ENCODE measurements at places on chromosomes 16 and 17.

DNA sequence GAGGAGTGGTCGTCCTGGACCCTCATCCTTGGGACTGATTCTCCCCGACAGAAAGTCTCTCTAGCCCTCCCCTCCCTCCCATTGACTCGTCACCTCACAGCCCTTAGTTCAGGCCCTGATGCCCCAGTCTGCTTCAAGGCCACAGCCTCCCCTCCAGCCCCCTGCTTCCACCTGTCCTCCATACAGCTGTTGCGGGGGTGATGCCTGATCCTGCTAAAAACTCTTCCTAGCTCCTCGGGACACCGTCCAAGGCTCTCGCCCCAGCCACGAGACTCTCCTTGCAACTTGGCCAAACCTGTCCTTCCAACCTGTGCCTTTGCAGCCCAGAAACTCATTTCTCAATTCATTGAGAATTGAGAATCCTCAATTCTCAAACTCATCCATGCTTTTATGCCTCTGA is 6.8 kb downstream of the STAC2 start:
- no peak for DNase-seq

GRCh38 chr16:17312094-17312710 is 158.6 kb downstream of the XYLT1 start:
- no peak for DNase-seq

DNA sequence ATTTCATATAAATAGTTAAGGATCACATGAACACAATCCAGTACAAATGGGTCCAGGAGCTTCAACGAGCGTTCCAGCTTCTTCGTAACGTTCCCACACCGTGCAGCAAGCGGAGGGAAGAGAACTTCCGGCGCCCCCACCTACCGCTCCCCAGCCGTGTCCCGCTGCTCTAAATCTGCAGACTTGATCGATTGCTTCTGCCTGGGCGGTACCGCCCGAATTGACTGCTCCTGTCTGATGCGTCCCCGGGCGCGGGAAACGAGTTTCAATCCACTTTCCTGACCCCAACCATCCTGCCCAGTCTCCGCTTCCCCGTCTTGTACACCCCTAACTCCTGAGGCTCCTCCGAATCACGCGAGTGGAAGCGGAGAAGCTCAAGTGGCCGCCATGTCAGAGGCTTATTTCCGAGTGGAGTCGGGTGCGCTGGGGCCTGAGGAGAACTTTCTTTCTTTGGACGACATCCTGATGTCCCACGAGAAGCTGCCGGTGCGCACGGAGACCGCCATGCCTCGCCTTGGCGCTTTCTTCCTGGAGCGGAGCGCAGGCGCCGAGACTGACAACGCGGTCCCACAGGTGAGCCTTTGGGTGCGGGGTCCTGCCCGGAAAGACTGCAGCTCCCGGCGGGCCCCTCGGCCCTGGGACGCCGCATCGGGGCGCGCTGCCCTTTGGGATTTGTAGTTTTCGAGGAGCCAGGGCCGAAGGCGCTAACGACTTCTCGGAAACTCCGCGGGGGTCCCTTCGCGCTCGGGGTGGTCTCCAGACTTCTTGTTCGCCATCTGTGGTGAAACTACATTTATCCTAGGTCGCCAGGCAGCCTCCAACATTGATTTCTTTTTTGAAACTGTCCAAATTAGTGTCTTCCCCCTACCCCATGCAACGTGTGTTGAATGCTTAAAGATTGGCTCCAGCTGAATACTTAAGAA is at the start of gene GINS3:
GINS3 (plus strand) TSS at position 257 of the 923 bp plus-strand sequence; CDS start at position 388, 131 bp downstream.
- peak; percentile 65 for DNase-seq

- DNase-seq, result no peak
These were observed 3.0 kb downstream of the TMEM132E start for GRCh38 chr17:34582185-34582900.

- DNase-seq, result no peak
These were observed 2.1 kb upstream of the C17orf107 start for GRCh38 chr17:4897198-4897687.

DNA sequence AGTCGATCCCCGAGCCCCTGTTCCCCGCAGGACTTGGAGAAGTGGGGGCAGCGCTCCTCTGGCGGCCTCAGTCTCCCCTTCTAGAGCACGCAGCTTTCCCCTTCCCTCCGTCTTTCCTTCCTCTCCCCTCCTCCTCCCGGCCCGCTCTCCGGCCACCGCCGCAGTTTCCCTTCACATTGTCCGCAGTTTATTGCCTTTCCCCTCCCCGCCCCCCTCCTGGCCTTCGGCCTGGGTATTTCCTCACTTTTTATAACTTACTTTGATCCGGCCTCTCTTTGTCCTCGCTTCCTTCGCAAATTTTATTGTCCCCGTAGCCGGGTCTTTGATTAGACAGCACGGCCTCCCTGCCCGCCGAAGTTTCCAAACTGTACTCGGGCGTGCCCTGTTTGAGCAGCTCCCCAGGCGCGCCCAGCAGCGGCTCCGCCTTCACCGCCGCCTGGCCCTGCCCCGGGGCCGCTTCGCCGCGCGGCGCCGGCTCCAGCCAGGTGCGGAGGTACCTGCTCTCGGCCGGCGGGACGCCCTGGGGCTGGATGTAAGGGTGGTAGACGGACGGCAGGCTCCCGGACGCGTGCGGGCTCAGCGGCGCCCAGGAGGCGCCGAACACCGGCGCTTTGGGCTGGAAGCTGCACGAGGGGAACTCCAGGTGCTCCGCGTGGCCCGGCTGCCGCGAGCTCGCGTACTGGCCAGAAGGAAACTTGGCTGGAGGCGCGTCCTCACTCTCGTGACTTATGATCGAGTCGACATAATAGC is 488 bp downstream of the HOXB9 start:
- DNase-seq, result no peak

DNA sequence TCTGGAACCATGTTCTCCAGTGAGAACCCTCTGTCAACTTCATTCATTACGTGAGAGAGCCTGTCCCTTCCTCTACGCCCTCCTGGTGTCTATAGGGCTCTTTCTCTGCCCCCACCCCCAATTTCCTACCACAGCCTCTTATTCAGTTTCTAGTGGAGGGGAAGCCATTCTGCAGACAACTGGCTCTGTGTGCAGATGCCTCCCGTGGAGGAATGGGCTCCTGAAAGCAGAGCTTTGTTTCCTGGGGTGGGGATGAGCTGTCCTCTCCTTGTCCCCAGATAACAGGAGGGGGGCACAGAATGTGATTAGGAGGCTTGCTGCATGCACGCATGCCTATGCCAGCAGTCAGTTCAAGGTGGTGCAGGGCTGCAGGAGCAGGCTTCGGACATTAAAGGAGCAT is 31.6 kb downstream of the MMP15 start:
- DNase-seq, result no peak

- DNase-seq, result peak; percentile 82
These were observed 8.2 kb upstream of the COL1A1 start for GRCh38 chr17:50209472-50210239.

DNA sequence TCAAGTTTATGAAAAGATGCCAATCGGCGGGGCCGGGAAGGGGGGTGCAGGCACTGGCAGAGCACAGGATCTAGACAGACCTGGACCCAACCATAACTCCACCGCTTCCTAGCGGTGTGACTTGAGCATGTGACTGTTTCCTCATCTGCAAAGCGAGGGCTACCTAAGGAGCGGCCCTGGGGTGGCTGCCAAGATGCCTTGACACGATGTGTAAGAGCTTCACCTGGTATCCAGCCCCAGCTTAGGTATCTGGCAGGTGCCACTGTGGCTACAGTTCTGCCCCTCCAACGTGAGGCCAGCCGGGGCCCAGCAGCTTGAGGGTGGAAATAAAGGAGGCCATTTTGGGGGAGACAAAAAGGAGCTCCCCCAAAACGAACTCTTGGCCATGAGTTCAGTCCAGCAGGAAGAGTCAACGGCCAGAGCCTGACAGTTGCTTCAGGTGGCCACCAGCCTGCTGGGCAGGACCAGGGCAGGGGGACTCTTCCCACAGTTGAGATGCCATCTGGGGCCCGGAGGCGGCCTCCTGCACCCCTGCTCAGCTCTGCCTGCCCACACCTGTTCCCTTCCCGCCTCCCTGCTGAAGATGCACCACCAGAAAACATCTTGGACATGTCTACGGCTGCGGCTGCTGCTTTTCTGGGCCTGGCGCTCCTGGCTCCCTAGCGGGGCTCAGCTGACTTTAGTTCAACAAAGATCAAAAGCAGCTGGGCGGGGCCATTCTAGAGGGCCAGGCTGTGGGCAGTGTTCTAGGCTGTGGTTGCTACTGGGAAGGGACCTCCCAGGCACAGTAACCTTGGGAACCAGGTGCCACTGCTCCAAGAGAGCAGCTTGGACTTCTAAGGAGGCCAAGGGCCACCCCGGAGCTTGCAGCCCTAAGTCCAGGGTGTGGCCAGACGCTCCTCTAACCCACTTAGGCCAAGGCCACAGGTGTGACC is 3.4 kb upstream of the MTSS2 start:
- DNase-seq, result no peak

GRCh38 chr17:6818938-6819337 is 12.6 kb downstream of the TEKT1 start:
- DNase-seq, result no peak

GRCh38 chr17:65013613-65014391 is 42.7 kb downstream of the GNA13 start:
- no peak for DNase-seq

DNA sequence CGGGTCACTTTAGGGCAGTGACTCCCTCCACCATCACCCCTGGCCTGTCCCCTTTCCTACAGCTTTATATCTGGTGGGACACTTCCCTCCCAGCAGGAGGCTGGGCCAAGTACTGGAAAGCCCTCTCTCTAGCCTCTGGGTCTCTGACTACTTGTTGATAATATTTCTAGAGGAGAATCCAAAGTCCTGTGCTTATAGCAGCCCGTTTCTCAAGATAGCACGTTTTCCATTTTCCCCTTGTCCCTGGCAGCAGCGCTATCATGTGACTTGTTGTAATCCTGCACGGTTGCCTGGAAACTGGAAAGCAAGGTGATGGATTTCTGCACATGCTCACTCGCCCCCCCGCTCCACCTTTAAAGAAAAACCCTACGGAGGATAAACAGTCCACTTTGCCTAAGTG is 3.3 kb upstream of the AXIN2 start:
- DNase-seq, result no peak

- DNase-seq, result no peak
These were observed 23.5 kb upstream of the PYY start for GRCh38 chr17:43976963-43977837.

- no peak for DNase-seq
These were observed 8.9 kb downstream of the DUS2 start for GRCh38 chr16:68031951-68032350.

GRCh38 chr17:61574542-61575351 is 16.3 kb downstream of the NACA2 start:
- peak; percentile 29 for DNase-seq

- no peak for DNase-seq
These were observed 710 bp downstream of the TRAPPC1 start for GRCh38 chr17:7930841-7931631.

GRCh38 chr17:8012996-8013640 is 10.7 kb downstream of the GUCY2D start:
- DNase-seq, result no peak

- no peak for DNase-seq
These were observed 574.4 kb upstream of the SOX9 start for GRCh38 chr17:71546419-71546818.

DNA sequence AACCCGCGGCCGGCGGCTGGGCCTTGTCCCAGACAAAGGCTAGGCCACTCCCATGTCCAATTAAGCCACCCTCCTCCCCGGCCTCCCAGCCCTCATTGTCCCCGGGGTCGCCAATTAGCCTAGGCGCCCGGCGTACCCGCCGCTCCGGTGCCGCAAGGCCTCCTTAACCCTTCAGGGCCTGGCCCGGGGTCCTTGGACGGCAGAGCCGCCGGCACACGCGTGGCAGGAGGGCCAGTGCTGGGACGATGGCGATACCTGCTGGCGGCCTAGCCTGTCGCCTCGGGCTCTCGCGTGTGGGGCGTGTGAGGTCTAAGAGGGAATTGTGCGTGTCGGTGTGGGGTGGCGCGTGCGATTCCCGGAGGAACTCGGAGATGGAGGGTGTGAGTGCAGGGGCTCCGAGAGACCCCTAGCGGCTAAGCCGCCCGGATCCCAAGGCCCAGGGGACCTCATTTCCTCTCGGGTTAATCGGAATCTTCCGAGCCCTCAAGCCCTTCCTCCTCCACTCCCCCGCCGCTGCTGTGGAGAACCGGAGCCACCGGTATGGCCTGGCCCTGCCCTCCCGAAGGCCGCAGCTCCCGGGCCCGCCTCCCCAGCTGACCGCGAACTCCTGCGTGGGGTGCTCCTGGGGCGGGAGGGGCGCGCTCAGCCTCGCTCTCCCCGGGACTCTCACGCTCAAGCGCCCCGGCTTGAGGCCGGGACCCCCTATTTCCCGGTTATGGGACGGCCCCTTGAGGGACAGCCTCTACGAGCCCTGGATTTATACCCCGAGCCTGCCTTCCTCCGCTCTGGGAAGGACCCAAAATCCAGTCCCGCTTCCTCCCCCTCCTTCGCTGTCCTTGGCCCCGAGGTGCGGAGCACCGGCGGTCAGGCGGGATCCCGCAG is 11.9 kb downstream of the TBX2 start:
- DNase-seq, result no peak

GRCh38 chr17:58325976-58326468 is 2.6 kb downstream of the TSPOAP1 start:
- DNase-seq, result no peak

DNA sequence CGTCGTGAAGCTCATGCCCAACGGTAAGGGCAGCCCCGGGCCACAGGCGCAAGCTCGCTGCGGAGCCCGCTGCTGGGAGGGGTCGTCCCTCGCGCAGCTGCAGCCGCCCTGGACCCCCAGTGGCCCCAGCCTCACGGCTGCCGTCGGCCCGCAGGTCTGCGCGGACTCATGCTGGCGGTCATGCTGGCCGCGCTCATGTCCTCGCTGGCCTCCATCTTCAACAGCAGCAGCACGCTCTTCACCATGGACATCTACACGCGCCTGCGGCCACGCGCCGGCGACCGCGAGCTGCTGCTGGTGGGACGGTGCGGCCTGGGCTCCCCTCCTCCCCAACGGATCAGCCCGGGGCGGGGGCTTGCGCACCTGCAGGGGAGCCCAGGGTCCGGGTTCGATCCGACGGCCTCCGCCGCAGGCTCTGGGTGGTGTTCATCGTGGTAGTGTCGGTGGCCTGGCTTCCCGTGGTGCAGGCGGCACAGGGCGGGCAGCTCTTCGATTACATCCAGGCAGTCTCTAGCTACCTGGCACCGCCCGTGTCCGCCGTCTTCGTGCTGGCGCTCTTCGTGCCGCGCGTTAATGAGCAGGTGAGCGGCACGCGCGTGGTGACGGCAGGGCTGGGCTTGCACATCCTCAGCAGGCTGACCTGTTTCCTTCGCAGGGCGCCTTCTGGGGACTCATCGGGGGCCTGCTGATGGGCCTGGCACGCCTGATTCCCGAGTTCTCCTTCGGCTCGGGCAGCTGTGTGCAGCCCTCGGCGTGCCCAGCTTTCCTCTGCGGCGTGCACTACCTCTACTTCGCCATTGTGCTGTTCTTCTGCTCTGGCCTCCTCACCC is 5.8 kb downstream of the SLC5A2 start:
- no peak for DNase-seq

DNA sequence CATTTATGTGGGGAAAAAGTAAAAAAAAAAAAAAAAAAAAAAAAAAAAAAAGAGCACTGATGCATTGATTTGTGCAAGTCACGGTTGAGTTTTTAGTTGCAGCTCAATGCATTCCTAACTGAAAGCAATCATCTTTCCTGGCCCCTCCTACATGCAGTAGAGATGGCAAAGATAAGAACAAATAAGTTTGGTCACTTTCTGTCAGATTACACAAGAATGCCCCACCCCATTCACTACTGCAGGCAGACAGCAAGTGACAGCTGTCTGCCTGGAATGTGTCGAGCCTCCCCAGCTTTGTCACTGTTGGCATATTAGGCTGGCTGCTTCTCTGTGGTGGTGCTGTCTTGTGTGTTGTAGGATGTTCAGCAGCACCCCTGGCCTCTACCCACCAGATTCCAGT is 243.5 kb downstream of the FOXL1 start:
- DNase-seq, result no peak
